HepG2 (cell line): ENCODE measurements at places on chromosomes 1 and 21.
A peak's percentile ranks its signal among the peaks of the same experiment; 100 is the strongest.

DNA sequence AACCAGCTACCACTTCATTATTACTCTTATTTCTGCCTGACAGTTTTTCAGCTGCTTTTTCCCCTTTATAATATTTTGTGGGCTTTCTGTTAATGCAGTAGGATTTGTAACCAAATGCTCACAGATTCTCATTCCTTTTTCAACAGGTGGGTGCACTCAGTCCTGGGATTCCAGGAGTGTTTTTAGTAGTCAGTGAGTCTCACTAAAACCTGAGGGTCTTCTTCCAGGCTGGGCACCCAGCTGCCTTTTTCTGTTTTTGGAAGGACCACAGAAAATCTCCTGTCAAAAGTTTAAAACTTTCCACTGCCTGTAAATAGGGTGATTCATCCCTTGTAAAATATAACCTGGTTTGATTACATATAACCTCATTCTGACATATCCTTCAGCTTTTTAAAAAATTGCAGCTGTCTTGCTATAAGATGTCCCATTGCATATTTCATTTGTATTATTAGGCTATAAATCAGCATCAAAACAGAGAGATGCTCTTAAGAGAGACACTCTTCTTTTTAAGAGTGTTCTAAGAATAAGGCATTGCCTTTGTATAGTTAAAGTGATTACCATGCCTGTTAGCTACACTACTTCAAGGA, 16.8 kb upstream of the CEP350 start:
- H3K36me3 ChIP-seq: no peaks in the 10 kb centered on the region
- H3K4me3 ChIP-seq: no peak overlapping the region
- no peaks in the 10 kb centered on the region for H3K27me3 ChIP-seq
- no peaks in the 10 kb centered on the region for H3K4me1 ChIP-seq

DNA sequence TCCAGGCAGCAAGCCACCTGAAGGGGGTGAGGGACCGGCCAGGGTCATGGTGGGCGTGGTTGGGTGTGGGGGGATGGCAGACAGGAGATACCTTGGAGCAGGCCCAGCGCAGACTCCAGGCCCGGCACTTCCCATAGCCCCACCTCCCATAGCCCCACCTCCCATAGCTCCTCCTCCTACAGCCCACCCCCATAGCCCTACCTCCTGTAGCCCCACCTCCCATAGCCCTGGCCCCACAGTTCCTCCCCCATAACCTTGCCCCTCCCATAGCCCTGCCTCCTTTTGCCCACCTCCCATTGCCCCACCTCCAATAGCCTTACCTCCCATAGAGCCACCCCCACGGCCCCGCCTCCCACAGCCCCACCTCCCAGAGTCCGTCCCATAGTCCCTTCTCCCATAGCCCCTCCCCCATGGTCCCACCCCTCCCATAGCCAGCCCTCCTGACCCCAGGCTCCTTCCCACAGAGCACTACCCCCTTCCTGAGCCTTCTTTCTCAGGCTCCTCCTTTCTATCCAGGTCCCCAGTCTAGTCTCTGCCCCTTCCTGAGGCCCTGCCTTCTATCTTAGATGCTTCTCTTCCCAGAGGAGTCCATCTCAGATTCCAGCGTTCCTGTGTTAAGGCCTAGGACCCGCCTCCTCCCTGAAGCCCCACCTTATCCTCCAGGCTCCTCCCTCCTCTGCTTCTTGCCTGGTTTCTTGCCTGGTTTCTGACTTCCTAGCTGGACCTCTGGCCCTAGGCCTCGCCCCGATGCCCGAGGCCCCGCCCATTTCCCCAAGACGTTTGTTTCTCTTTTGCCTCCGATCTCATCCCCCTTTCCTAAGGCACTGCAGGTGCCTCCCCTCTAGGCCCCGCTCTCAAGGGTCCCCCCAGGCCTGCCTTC, 46.8 kb downstream of the PTPRU start:
- H3K27ac ChIP-seq: no peak overlapping the region
- DNase-seq: peak; percentile 17
- no peaks in the 10 kb centered on the region for H3K27me3 ChIP-seq
- peaks cover 4% of the 10 kb centered on the region for H3K36me3 ChIP-seq
- H3K4me3 ChIP-seq: no peak overlapping the region

GRCh38 chr1:156060937-156061636, at the start of gene RAB25:
TSS of gene RAB25 (plus strand) at chr1:156061160. CDS start at chr1:156061401, 241 bp downstream.
- 0 out of 3 replicates have a peak, but pooled peaks cover 5% of the 10 kb centered on the region for H3K36me3 ChIP-seq
- no peak for DNase-seq
- peaks cover 39% of the 10 kb centered on the region for H3K4me1 ChIP-seq
- no peaks in the 10 kb centered on the region for H3K27me3 ChIP-seq
- H3K4me3 ChIP-seq: no peak within 1 kb of the TSS
- no peak within 1 kb of the TSS for H3K27ac ChIP-seq

GRCh38 chr1:102595106-102595505, 513.2 kb downstream of the COL11A1 start:
- H3K27ac ChIP-seq: no peak overlapping the region
- H3K27me3 ChIP-seq: no peaks in the 10 kb centered on the region
- no peaks in the 10 kb centered on the region for H3K4me1 ChIP-seq
- H3K4me3 ChIP-seq: no peak overlapping the region
- H3K36me3 ChIP-seq: no peaks in the 10 kb centered on the region
- DNase-seq: no peak

GRCh38 chr1:220791285-220791684, 4.6 kb downstream of the MTARC1 start:
- DNase-seq: no peak
- H3K27ac ChIP-seq: no peak overlapping the region
- peaks cover 26% of the 10 kb centered on the region for H3K4me1 ChIP-seq
- no peaks in the 10 kb centered on the region for H3K27me3 ChIP-seq

GRCh38 chr21:35738347-35738961, 321.9 kb downstream of the SETD4 start:
- no peak for DNase-seq
- no peaks in the 10 kb centered on the region for H3K4me1 ChIP-seq
- H3K27ac ChIP-seq: no peak overlapping the region
- H3K36me3 ChIP-seq: no peaks in the 10 kb centered on the region

- H3K27ac ChIP-seq: peak overlapping the region; percentile 44
- H3K27me3 ChIP-seq: no peaks in the 10 kb centered on the region
- H3K4me3 ChIP-seq: no peak overlapping the region
- peaks cover 49% of the 10 kb centered on the region for H3K4me1 ChIP-seq
- H3K36me3 ChIP-seq: no peaks in the 10 kb centered on the region
These were observed 14.3 kb upstream of the ALG14 start for GRCh38 chr1:95086949-95087533.

- H3K27ac ChIP-seq: no peak overlapping the region
- no peaks in the 10 kb centered on the region for H3K27me3 ChIP-seq
- no peaks in the 10 kb centered on the region for H3K36me3 ChIP-seq
- DNase-seq: no peak
- H3K4me3 ChIP-seq: no peak overlapping the region
These were observed 66.3 kb downstream of the CACHD1 start for GRCh38 chr1:64535938-64536835.

GRCh38 chr21:14545906-14546480, at the start of gene SAMSN1:
TSS of gene SAMSN1 (minus strand) at chr21:14546315. CDS start at chr21:14546261, 54 bp downstream.
- H3K27me3 ChIP-seq: no peaks in the 10 kb centered on the region
- no peaks in the 10 kb centered on the region for H3K4me1 ChIP-seq
- DNase-seq: no peak
- no peak within 1 kb of the TSS for H3K4me3 ChIP-seq
- no peaks in the 10 kb centered on the region for H3K36me3 ChIP-seq

- no peak within 1 kb of the TSS for H3K27ac ChIP-seq
- peak within 1 kb of the TSS; percentile 85 for H3K4me3 ChIP-seq
- H3K4me1 ChIP-seq: 0 out of 2 replicates have a peak, but pooled peaks cover 7% of the 10 kb centered on the region
- no peaks in the 10 kb centered on the region for H3K36me3 ChIP-seq
- H3K27me3 ChIP-seq: no peaks in the 10 kb centered on the region
These were observed at the start of gene KMO for GRCh38 chr1:241532162-241532531. TSS of gene KMO (plus strand) at chr1:241532378. CDS start at chr1:241532445, 67 bp downstream.

- no peaks in the 10 kb centered on the region for H3K27me3 ChIP-seq
- no peak overlapping the region for H3K4me3 ChIP-seq
- no peak for DNase-seq
- no peaks in the 10 kb centered on the region; the same call in 1 of the 2 replicates for H3K36me3 ChIP-seq
These were observed 17.3 kb downstream of the ITSN1 start for GRCh38 chr21:33659568-33659949.

DNA sequence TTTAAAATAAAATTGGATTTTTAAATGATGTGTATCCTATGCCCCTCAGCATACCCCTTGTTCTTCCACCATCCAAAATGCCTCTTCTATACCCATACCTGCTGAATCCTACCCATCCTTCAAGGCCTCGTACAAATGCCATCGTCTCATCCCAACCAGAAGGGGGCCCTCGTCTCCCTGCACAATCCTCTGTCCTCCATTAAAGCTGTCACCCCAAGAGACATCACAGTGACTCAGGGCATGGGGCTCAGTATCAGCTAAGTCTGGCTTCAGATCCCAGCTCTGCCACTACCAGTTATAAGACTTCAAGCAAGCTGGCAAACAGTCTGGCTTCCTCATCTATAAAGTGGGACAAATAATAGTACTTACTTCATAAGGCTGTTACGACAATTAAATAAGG, 23.8 kb downstream of the IGFN1 start:
- H3K4me1 ChIP-seq: peaks cover 9% of the 10 kb centered on the region
- H3K4me3 ChIP-seq: no peak overlapping the region
- no peaks in the 10 kb centered on the region; the same call in 1 of the 2 replicates for H3K27me3 ChIP-seq
- DNase-seq: no peak
- H3K36me3 ChIP-seq: no peaks in the 10 kb centered on the region

GRCh38 chr1:233113009-233113879, 162.8 kb downstream of the NTPCR start:
- H3K4me1 ChIP-seq: peaks cover 5% of the 10 kb centered on the region; the same call in 1 of the 2 replicates
- no peaks in the 10 kb centered on the region for H3K36me3 ChIP-seq
- no peak overlapping the region for H3K4me3 ChIP-seq
- DNase-seq: peak; percentile 48

- peak overlapping the region; percentile 28; the same call in 1 of the 2 replicates for H3K4me3 ChIP-seq
- DNase-seq: peak; percentile 79
- H3K36me3 ChIP-seq: no peaks in the 10 kb centered on the region
These were observed 5.5 kb upstream of the RNF223 start for GRCh38 chr1:1079408-1080121.

- H3K4me1 ChIP-seq: no peaks in the 10 kb centered on the region
These were observed 117.6 kb downstream of the KCNN3 start for GRCh38 chr1:154752273-154753030.

DNA sequence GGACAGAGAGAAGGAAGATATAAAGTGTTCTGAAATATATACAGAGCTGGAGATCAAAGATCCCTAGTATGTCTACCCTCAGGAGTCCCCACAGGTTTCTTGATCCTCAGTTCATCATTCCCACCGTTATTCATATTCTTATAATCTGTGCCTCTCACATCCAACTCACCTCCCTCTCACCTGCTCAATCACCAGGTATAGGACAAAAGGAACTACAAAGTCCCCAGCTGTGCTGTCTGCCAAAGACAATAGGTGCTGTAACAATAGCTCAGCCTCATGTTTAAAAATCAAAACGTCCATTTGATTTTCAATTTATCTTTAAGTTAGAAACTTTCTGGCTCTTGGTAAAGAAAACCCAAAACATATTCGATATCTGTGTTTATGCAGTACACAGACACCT, 121.1 kb upstream of the PKN2 start:
- no peaks in the 10 kb centered on the region; the same call in 2 of the 3 replicates for H3K27me3 ChIP-seq
- no peaks in the 10 kb centered on the region for H3K36me3 ChIP-seq
- H3K27ac ChIP-seq: no peak overlapping the region
- H3K4me3 ChIP-seq: no peak overlapping the region
- DNase-seq: no peak

GRCh38 chr1:206703661-206704060, 19.0 kb downstream of the MAPKAPK2 start:
- DNase-seq: no peak
- H3K4me3 ChIP-seq: no peak overlapping the region
- H3K27ac ChIP-seq: no peak overlapping the region
- no peaks in the 10 kb centered on the region; the same call in 1 of the 2 replicates for H3K36me3 ChIP-seq
- no peaks in the 10 kb centered on the region for H3K27me3 ChIP-seq
- peaks cover 48% of the 10 kb centered on the region for H3K4me1 ChIP-seq

DNA sequence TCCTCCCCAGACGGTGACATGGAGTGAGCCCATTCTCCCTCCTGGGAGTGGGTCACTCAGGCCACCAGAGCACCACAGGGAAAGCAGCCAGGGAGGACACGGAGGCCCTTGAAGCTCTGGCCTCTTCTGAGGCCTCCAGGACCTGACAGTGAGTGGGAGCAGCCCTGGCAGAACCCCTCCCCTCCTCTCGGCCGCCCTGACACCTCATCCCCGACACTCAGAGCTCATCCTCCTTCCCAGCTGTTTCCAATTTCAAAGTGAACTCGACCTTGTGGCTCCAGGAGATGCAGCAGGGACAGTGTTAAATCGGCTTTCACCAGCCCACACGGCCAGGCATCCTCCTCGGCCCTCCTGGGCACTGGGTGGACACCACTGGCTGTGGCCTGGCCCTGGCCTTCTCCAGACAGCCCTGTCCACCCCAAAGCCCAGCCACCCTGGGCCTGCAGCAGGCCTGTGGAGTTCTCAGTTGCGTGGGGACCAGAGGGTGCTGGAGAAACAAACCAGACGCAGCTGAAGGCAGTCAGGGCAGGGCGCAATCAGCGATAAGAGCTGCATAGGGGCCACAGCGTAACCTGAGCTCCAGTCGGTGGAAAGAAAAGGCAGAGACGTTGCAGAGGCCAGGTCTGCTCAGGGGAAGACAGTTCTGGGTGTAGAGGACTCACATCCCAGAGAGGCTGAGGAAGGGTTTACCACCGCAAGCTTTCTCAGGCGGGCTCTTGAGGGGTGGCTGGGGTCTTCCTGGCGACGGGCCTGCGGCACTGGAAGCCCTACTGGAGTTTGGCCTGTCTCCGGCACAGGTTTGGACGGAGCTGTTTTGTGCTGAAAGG, 27.1 kb downstream of the FTCD start:
- H3K36me3 ChIP-seq: no peaks in the 10 kb centered on the region
- no peak overlapping the region for H3K4me3 ChIP-seq
- H3K27ac ChIP-seq: no peak overlapping the region

- peaks cover 7% of the 10 kb centered on the region for H3K27me3 ChIP-seq
- no peaks in the 10 kb centered on the region for H3K36me3 ChIP-seq
- DNase-seq: peak; percentile 79
- H3K27ac ChIP-seq: no peak overlapping the region
These were observed 6.1 kb upstream of the ADAM15 start for GRCh38 chr1:155044812-155045657.
